Putamen (tissue), 1 donor: ENCODE measurements at places on chromosomes 2 and 18.

DNA sequence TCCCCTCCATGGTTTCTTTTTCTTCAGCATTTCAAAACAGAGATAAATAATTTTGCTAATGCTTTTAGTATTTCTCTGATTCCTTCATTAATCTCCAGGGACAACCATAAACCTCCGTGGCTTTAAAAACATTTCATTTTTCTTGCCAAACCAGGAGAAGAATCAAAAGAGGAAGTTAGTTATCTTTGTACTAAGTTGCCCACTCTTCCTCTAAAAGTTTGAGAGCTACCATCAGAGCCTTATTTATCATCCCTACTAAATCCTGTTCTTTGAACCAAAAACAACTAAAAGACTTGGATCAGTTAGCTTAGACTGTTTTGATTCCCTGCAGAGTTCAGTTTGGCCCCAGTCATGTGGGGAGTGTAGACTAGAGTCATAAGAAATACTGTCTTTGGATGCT, 208.4 kb downstream of the SETBP1 start:
- DNase-seq, result no peak

DNA sequence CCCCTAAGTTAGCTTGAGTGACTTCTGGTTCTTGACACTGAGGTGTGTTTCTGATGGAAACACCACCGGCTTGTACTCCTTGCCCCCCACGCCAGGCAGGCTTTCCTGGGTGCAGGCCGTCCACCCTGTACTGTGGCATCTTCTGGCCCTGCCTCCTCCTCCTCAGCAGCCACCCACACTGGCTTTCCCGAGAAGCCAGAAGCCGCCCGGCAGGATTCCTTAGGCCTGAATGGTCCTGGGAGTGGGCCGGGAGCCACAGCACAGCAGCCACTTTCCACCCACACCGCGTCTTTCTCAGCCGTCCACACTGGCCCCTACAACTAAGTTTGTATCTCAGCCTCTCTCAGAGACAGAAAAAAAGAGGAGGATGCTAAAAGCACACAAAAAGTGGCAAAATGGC, 2.1 kb upstream of the HSBP1L1 start:
- no peak for DNase-seq

DNA sequence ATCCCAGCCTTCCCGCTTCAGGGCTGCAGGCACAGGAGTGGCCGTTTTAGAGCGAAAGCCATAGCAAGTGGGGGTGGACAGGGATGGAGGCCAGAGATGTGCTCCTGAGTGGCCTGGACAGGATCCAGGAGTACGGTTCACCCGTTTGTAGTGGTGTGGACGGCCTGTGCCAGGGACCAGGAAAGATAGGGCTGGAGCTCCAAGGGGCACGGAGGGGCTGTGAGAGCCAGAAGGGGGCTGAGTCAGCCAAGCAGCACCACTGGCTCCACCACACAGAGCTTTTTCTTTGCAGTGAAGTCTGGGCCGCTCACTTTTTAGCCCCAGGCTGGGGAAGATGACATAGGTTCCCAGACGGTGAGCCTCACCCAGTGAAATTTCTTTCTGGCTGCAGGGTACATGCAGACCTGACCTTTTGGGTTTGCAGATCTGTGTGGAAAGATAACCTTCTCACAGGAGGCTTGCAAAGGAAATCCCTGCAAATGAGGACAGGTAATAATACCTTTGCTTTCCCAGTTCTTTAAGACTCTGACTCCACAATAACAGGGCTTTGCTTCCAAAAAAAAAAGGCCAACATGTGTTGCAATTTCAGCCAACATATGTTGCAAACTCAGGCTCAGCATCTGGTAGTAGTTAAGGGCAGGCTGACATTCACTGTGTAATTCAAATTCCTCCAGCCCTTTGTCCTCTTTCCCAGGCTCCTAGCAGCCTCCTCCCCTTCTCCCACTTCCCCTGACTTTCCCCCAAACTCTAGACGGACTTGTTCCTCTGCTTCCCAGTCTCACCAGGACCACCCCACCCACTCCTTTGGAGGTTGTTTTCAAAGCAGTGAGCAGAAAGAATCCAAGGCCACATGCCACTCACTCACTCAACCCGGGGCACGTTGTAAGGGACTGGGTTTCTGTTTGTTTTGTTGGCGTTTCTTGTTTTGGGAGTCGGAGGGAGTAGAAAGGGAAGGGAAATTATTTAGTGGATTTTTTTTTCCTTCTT, 20.3 kb upstream of the LAPTM4A start:
- no peak for DNase-seq

DNA sequence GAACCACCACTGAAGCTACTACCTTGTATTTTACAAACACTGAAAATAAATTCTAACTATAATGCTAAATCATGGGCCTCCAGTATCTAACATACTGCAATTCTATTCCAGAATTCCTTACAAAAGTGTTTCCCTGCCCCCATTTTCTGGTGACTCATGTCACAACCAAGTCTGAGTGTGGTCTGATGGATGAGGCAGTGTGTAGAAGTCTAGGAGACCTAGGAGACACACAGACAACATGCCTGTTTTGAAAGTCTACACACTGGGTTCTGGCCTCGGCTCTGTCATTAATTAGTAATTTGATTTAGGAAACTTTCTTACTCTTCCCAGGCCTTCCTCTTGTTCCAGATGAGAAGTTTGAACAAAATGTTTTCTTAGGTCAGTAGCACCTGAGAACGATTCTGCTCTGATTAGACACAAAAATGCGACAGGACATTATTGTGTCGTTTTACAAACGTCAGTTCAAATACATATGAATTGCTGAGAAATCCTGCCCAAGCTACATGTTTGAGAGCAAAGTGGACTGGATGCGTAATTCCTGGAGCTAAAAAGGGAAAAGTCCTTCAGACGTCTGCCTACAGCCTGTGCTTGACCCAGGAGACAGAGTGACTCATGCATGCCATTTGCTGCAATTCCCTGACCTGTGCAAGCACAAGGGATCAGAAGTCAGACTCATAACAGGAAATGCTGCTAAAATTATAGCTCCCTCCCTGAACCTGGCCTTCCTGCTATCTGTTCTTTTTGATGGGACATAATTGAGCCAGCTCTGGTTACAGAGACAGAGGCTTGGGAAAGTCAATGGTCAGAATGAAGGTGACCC, 494.4 kb downstream of the SOX11 start:
- DNase-seq, result no peak

- no peak for DNase-seq
Measured at GRCh38 chr2:189409647-189410046, 31.6 kb upstream of the WDR75 start.

GRCh38 chr2:180625006-180625844, 355.2 kb upstream of the UBE2E3 start:
- no peak for DNase-seq

DNA sequence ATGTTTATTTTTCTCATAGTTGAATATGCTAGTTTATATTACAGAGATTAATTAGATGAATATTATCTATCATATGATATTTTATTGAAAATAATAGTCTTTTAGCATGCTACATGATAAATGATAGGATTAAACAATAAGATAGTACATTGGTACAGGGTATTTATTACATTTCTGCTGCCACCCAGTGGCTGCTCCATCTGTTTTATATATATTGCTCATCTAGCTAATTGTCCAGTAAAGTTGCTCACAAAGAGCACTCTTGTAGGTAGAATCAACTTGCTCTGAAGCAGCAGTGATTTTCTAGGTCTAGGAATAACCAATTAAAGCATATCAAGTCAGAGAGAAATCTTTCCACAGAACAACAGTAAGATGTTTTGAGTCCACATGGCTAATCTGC, 183.3 kb downstream of the ASXL3 start:
- no peak for DNase-seq

- DNase-seq, result no peak
Measured at GRCh38 chr18:25360301-25360899, 8.4 kb upstream of the ZNF521 start.

DNA sequence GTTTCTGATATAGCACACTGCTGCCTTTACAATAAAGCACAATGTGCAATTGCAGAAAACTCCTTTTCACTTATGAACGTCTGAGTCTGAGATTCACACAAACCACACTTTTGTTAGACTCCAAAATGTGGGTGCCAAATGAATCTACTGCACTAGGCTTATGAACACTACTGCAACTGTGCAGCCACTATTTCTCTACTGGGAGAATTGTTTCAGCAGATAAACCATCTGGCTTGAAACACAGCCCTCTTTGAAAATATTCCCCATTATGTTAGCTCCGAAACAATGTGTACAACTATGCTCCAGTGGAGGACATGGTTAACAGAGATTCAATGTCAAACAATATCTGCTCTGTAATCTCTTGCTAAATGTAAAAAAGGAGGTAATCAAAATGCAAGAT, 188.7 kb upstream of the ZEB2 start:
- peak; percentile 94 for DNase-seq

- DNase-seq, result no peak
Measured at GRCh38 chr18:13437034-13437433, 218.5 kb downstream of the LDLRAD4 start.

GRCh38 chr18:11419338-11419737, 190.1 kb upstream of the SLC35G4 start:
- no peak for DNase-seq

GRCh38 chr2:8678731-8679566, 2.9 kb upstream of the ID2 start:
- peak; percentile 93 for DNase-seq

DNA sequence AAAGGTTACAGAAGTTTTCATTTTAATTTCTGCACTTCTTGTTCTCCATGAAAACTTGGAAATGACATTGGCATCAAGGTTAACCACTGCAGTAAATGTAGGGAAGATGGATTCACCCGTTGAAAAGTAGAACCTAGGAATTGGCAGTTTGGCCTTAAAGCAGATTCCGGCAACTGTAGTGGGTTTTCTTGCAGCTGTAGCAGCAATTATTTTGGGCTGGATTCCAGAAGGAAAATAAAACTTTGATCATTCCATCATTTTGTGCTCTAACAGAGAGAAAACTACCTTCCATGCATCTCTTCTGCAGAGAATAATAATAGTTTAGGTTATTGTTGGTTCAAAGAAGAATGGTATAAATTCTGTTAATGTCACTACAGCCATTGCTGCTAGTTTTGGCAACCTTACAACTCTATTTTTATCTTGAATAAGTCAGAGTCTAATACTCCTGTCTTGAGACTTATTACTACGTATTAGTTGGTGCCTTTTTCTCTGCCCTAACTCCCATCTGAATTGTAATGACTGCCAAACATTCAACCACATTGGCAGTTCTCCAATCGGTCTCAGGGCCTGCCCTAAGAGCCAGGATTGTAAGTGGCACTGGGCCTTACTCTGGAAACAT, 178.1 kb upstream of the PIEZO2 start:
- no peak for DNase-seq

DNA sequence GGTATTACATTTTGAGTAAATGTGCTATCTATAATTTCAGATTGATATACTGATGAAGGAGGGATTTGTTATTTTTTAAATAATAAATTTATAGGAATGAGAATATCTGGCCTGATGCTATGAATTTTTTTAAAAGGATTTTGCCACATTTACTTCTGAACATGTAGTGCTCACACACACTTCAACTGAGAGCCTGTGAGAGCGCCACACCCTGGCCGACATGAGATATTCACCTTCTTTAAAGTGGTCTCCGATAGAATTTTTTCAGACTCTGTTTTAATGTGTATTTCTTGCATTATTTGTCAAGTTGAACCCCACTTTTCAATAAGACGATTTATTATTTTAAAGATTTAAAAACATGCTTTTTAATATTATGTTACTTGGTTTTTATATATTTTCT, 813.3 kb downstream of the DCC start:
- no peak for DNase-seq

GRCh38 chr18:77622009-77622692, 372.5 kb downstream of the GALR1 start:
- peak; percentile 21 for DNase-seq

GRCh38 chr2:147177071-147177857, 667.6 kb upstream of the ACVR2A start:
- DNase-seq, result no peak

GRCh38 chr2:54787755-54788366, 64.4 kb downstream of the EML6 start:
- no peak for DNase-seq

DNA sequence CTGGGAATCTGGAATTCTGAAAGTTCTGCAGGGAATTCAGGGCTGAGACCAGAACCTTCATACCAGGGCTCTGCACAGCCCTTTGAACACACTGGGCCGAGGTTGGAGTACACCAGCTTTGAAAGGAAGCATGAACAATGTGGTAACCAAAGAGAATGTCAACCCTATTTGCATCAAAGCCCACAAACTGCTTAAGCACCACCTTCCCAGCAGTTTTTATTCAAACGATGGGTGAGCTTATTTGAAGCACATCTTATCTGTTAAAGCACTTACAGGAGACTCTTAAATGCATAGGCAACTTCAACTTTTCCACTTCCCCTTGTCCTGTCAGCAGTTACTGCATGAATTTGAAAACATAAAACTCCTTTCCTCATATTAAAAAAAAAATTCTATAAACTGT, 96.6 kb downstream of the TXNL1 start:
- DNase-seq, result no peak

GRCh38 chr2:209525834-209526281, 102.0 kb downstream of the MAP2 start:
- DNase-seq, result no peak

DNA sequence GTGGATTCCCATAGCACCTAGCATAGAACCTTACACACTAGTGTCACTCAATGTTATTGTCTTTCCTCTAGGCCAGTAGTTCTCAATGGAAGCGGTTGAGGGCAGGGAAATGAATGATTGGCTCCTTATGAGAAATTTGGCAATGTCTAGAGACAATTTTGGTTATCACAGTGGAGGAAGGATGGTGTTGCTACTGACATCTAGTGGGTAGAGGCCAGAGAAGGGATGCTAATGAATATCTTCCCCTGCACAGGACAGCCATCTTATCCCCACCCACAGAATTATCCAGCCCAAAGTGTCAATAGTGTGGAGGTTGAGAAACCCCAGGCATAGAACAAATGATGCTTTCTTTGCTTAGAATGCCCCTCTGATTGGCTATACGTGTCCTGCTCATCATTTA, 15.8 kb downstream of the C18orf63 start:
- DNase-seq, result no peak

GRCh38 chr2:134932864-134933526, 14.4 kb downstream of the CCNT2 start:
- DNase-seq, result no peak

- DNase-seq, result no peak
Measured at GRCh38 chr2:204240961-204241360, 304.3 kb upstream of the PARD3B start.

- DNase-seq, result no peak
Measured at GRCh38 chr18:73352546-73352945, 484.8 kb upstream of the NETO1 start.

DNA sequence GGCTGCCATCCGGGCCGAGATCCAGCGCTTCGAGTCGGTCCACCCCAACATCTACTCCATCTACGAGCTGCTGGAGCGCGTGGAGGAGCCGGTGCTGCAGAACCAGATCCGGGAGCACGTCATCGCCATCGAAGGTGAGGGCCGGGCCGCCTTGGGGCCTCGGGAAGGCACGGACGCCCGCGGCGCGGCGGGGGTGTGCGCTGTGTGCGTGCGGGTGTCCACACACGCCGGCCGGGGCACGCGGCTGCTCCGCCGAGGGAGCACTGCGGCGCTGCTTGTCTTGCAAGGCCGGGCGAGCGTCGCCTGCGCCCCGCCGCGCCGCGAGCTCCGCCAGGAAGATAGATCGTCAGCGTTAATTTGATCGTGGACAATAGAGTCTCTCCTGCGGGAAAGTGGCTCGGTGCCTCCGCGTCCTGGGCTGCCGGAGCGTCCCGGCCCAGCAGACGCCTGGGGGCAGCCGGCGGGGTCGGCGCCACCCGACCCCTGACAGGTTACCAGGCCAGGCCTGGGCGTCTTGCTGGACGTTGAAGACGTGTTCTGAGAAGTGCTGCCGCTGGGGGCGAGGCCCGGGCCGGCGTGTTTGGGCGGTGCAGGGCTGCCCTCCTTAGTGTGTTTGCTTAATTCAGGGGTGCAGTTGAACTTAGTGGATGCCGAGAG, 1.0 kb downstream of the AGAP1 start:
- no peak for DNase-seq

- no peak for DNase-seq
Measured at GRCh38 chr18:9974279-9974915, 60.6 kb downstream of the VAPA start.
